ENCODE measurements at places on chromosomes 1 and 21.

GRCh38 chr1:226940806-226941067, 643 bp downstream of the COQ8A start:
- DNase-seq = no peak

- no peak for DNase-seq
These were observed 32.3 kb downstream of the DOP1B start for GRCh38 chr21:36188937-36189336.

- DNase-seq = no peak
These were observed 79.3 kb downstream of the HMCN1 start for GRCh38 chr1:185813401-185813979.

DNA sequence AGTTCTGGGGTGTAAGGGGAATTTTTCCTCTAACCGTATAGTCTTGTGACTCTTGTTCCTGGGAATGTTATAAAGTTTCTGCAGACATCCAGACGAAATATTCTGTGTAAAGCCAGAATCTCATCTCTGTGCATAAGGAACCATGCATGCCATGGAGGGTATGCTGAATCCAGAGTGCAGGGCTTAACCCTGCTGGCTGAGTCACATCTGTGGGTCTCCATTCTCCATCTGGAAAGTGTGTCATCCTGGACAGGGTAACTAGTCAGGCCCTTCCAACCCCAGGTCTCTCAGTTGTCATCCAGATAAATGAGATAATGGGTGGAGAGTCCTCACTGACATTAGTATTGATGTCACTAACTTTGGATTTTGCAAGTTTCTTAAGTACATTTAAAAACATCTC, 48.8 kb downstream of the ATP5PO start:
- DNase-seq = no peak

DNA sequence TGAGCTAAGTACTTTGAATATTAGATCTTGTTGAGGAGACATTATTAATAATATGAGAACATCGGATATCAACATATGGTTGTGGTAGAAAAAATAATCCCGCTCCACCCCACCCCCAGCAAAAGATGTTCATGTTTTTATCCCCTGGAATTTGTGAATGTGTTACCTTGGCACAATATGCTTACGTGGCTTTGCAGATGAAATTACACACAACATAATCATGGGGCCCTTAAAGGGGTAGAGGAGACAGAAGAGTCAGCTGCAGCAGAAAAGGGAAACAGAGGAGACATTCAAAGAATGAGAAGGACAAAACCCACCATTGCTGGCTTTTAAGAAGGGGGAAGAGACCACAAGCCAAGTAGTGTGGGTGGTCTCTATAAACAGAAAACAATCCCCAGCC, 104.1 kb downstream of the SEC16B start:
- DNase-seq = no peak

DNA sequence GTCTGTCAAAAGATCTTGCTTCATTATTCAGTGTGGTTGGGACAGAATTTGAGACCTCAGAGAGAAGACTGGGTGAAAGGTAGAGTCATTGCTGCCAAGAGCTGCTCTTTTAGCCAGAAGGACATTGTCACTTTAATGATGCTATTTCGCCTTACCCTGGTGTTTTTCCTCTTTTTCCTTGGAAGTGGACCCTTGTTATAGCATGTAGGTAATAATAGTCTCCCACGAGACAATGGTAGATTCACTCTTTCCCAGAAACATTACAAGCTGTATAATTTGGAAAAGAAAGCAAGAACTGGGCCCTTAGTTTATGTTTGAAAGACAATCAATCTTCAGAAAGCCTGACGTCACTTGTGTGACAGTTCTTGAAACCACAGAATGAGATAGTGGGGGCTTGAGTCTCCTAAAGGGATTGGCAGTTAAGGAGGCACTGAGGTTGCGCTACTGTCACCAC, 3.8 kb downstream of the SERTAD4 start:
- DNase-seq = no peak

DNA sequence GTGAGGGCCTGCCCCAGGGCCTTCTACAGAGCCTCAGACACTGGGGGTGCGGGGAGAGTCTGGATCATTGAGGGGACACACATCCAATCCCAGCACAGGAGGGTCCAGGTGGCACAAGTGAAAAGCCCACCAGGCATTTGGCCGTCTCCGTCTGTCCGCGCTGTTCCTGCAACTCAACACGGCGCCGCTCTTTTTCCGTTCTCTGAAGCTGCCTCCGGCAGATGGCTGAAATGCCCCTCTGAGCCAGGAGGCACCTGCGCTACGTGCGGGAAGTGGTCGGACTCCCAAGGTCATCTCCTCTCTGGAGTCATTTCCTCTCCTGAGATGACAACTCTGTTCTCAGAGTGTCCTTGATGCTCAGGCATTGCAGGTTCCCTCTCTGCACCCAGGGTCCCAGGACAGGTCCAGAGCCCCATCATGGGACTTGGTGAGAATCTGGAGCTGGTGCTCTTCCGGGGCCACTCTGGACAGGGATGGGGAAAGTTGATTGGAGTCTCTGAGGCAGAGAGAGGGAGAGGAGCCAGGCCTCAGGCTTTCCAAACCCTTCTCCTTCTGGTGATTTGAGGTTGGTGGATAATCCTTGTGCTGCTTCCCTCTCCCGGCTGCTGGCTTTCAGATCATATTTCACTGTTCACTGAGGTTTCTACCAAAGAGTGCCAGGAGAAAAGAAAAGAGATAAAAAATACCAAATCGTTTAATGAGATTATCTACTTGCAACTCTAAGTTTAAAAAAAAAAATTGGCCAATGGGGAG, 14.0 kb upstream of the MIXL1 start:
- no peak for DNase-seq

DNA sequence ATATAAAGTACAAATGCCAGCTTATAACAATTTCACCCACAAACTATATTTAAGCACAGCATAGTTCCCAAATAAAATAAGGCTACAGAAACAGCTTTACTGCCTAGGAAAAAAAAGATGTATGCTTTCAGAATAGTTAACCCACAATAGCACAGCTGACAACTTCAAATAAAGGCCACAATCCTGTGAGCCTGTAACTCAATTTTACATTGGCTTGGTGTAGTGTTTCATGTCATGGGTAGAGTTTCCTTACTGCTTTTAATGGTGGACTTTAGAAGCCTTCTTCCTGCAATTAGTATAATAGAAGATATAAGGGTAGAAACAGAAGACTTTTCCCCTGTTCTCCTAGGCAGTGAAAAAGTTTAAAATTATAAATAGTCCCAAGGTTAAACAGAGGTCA, 44.3 kb upstream of the ZC3H11B start:
- DNase-seq = no peak

GRCh38 chr1:179217943-179218507, 11.5 kb downstream of the ABL2 start:
- no peak for DNase-seq

DNA sequence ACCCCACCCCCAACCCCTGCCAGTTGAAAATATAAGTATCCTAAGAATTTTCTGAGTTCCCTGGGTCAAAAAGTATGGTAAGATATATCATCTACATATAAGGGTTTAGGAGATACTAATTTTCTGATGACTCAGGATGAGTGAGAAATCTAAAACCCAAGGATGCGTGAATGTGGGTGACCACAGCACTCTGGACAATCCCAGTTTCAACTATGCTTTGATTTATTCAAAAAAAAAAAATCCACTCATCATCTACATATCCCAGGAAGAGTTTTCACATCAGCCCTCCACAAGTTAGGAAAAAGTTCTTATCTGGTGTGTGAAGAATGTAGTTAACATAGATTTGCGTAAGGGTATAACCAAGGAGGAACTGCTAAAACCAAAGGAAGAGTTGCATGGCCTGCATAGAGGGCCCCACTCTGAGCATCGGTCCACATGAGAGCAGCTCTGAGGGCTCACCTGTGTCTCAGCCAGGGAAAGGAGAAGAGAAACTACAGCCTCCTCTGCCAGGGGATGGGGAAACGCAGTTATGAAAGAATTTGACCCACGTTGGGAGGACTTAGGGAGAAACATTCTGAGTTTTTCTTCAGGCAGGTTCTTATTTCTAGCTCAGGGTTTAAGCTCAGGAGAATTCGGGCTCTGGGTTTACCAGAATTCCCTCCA, 18.8 kb downstream of the LAMB3 start:
- DNase-seq = no peak

DNA sequence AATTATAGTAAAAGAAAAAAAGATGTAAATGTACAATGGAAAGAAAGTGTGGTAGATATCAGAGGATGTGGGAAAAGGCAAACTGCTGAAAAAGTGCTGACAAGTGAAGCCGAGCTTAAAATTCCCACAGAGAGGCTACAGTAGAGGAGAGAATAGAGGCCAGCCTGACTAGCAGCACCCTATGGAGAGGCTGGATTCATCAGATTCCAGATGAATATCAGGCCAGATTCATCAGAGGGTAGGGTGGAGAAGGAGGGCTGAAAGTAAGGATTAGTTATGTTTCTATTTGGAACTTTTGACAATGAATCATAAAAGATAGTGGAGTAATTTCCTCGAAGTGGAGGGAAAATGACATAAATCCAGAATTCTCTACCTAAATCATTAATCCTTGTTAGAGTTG, 60.4 kb upstream of the NEK7 start:
- no peak for DNase-seq

DNA sequence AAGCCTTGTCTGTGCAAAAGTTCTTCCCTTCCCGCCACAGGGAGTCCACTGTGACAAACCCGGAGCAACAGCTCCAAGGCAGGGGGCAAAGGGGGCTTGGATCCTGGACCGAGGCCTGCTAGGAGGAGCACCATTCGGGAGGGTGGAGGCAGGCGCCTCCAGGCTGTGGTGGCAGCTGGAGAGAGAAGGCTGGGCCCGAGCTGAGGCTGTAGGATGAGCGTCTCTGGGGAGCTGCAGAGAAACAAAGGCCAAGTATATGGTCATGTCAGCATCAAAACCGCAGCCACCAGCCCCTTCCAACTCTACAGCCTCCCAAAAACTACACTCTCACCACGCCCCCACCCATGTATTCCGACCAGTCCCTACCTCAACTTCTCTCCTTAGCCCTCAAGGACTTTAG, 579 bp downstream of the SH3BP5L start:
- DNase-seq = no peak

- DNase-seq = no peak
These were observed 231.2 kb downstream of the DSCAM start for GRCh38 chr21:40615505-40616376.

DNA sequence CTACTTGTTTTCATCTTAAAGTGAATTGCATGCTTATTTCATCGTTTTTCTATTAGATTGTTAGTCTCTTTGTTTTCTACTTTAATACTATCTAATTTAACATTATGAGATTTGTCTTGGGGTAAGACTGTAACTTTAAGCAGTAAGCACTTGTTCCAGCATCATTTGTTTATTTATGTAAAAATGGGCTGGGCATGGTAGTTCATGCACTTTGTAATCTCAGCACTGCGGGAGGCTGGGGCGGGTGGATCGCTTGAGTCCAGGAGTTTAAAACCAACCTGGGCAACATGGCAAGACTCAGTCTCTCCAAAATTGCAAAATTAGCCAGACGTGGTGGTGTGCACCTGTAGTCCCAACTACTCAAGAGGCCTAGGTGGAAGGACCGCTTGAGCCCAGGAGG, 15.3 kb upstream of the PAXBP1 start:
- no peak for DNase-seq

- DNase-seq = no peak
These were observed 57.8 kb upstream of the C1orf53 start for GRCh38 chr1:197844651-197845050.

GRCh38 chr1:21871943-21872342, 59.9 kb downstream of the LDLRAD2 start:
- DNase-seq = no peak

DNA sequence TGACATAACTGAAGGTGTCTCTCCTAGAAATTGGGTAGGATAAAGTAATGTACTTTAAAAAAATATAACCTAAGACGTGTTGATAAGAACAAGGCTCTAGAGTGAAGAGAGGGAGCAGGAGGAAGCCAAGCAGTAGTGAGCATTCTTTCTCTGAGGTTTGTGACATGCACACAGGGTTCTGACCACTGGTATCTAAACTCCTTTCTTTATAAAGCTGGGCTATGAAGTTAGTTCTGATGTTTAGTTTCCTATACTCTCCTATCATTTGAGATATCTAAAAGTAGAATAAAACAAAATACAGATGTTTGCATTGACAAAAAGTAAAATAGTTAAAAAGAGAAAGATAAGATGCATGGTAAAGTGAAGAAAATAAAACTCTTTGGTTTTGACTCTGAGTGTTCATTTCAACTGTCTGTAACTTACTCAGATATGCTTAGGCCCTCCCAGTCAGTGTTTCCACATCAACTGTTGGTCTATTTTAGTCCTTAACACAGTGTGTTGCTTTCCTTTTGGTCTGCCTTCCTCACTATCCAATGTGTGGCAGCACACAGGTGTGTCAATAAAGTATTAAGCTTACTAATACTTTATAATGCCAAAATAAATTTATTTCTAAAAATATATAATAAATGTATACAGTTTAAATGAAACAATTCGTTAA, 543.5 kb downstream of the PTPRC start:
- DNase-seq = no peak

GRCh38 chr1:3690282-3691065, 38.2 kb downstream of the TP73 start:
- no peak for DNase-seq

- DNase-seq = no peak
These were observed 5.6 kb upstream of the SLC5A9 start for GRCh38 chr1:48216941-48217340.

DNA sequence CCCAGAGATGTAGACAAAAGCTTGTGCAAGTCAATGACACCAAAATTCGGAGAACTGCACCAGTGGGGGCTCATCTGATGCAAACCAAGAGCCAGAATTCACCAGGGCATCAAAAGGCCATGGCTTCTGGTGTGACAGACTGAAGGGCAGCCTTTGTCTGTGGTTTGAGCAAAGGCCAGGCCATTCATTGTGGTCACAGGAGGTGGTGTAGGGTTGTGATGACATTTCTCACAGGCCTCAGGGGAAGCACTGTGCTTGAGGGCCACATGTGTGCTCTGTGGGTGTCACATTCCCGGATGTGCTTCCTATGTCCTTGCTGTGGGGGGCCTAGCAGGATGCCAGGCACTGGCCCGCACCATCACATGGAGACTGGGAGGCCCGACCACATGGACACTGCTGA, 22.5 kb upstream of the KCNE1 start:
- DNase-seq = no peak
